ENCODE measurements at places on chromosomes 5 and 9. TPM values are rescaled to one million over a fixed set of nuclear protein-coding genes. Genes with fewer than 3 reads are reported as not detected.

SNCAIP gene
- 254 TPM for total RNA-seq

DNA sequence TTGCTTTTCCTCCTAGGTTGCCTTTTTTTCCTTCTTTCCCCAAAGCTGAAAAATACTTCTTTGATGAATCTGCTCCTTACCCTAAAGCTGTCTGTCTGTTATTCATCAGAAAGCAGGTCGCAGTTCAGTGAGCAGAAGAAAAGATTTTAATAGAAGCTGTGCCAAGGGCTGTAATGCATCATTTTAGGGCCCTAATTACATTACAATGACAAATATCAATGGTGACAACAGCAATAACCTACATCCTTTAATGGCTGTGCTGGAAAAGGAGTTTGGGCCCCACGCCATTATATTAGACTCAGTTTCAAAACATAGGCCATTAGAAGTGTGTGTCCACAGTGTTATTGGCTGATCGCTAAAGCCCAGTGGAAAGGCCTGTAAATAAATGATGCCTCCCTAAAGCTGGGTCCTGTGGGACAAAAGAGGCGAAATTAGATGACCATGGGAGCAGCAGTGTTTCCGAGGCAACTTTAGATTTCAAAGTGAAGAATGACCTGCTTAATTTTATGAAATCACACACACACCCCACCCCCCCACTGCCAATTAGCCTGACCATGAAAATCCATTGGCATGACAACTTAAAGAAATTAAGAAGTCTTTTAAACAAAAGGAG lies 38.4 kb downstream of the TLE4 start:
- DNase-seq = no peak
- peak overlapping the region; percentile 25 for H3K27ac ChIP-seq
- peaks cover 6% of the 10 kb centered on the region for H3K36me3 ChIP-seq
- H3K4me1 ChIP-seq = peaks cover 13% of the 10 kb centered on the region

PCA3 gene
- total RNA-seq = 0.62 TPM

DNA sequence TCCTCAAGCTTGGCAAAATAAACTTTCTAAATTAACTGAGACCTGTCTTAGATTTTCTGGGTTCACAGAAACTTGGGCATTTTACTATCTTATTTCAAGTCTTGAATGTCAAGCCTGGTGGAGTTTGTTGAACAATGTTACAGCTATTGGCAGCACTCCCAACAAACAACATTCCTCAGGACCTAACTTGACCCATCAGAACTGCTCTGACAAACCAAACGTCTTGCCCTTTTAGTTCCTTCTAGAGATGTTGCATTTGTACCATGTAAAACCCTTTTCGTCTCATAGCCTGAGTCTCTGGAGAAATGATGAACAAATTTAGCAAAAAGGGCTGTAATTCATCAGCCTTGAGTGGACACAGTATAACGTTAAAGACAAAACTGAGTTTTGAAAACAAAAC lies 51.1 kb downstream of the GNA14 start:
- no peak overlapping the region for H3K27ac ChIP-seq
- H3K4me3 ChIP-seq = no peak overlapping the region
- H3K4me1 ChIP-seq = peaks cover 46% of the 10 kb centered on the region
- DNase-seq = no peak
- peaks cover 3% of the 10 kb centered on the region for H3K36me3 ChIP-seq

DNA sequence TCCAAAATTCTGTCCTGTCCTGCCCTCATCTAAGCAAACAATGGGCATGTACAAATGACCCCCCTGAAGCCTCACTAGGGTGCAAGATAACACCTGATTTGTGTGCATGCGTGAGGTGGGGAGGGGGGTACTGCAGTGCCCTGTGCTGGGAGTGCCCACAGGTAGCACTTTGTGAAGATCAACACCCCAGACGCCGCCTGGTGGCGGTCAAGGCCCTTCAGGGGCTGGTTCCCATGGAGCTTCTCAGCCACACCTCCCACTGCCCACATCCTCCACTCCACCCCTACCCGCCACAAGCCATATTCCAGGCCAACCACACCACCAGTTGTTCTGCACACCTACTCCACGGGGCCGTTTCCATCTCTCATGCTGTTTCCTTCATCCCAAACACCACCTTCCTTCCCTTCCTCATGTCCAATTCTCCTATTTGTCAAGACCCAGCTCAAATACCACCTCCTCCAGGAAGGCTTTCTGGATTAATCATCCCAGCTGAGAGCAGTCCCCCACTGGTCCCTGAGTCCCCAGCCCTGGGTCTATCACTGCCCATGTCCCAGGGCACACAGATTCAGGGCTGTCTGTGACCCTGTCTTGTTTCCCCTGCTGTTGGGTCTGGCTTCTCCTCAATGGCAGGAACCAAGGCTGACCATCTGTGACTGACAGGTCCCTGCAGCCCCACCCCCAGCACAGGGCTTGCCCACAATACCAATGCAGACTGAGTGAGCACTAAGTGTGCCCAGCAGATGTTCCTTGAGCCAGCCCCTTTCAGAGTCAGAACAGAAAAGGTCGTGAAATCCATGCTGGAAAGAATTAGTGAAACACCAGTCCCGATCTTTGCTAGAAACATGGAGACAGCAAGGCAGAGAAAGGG lies 178.4 kb downstream of the PAX5 start:
- H3K36me3 ChIP-seq = no peaks in the 10 kb centered on the region
- no peak overlapping the region for H3K27ac ChIP-seq
- peak; percentile 50 for DNase-seq
- H3K4me1 ChIP-seq = peaks cover 28% of the 10 kb centered on the region

DNA sequence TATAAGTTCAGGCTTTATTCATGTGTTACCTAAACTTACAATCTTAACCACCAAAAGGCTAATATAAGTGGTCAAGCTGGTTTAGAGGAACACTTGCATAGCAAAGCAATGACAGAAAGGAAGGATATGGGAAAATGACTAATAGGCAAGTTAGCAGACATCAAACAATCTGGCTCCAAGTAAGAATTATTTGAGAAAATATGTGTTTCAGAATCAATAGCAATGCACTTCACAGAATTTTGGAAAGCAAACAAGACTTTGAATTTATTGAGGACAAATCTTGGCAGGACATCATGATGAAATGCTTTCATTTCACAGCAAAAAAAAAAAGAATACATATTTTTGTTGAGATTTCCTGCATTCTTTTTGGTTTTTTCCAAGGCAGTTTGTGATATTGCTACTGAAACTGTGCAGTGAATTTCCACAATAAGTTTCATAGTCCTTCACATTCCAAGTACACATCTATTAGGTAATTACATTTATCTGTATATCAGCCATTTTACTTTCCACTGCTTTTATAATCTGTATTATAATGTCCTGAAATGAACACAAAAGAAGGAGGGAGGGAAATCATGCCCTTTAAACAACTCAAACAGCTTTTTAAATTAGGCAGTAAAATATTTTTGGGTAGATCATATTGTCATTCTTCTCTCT lies 417.9 kb downstream of the NR2F1-AS1 start:
- H3K36me3 ChIP-seq = no peaks in the 10 kb centered on the region
- DNase-seq = no peak
- H3K27ac ChIP-seq = no peak overlapping the region
- H3K27me3 ChIP-seq = peaks cover 2% of the 10 kb centered on the region
- H3K4me3 ChIP-seq = no peak overlapping the region

GRCh38 chr5:107478068-107478641 lies 192.6 kb downstream of the EFNA5 start:
- peaks cover 9% of the 10 kb centered on the region for H3K4me1 ChIP-seq
- no peak overlapping the region for H3K4me3 ChIP-seq
- no peaks in the 10 kb centered on the region for H3K36me3 ChIP-seq
- no peak for DNase-seq

PCSK1 gene
- total RNA-seq = 0.41 TPM

- DNase-seq = peak; percentile 35
- peak overlapping the region; percentile 98 for H3K27ac ChIP-seq
- H3K36me3 ChIP-seq = peaks cover 3% of the 10 kb centered on the region
- peaks cover 20% of the 10 kb centered on the region for H3K4me1 ChIP-seq
- H3K27me3 ChIP-seq = peaks cover 11% of the 10 kb centered on the region
Observed at GRCh38 chr5:134371834-134372340, 518 bp downstream of the UBE2B start.

- peak; percentile 9 for DNase-seq
- H3K36me3 ChIP-seq = no peaks in the 10 kb centered on the region
- H3K4me1 ChIP-seq = peaks cover 3% of the 10 kb centered on the region
- no peaks in the 10 kb centered on the region for H3K27me3 ChIP-seq
- no peak overlapping the region for H3K4me3 ChIP-seq
Observed at GRCh38 chr5:86968301-86968753, 299.4 kb upstream of the RASA1 start.

SPINK4 gene
- total RNA-seq = not detected

DNA sequence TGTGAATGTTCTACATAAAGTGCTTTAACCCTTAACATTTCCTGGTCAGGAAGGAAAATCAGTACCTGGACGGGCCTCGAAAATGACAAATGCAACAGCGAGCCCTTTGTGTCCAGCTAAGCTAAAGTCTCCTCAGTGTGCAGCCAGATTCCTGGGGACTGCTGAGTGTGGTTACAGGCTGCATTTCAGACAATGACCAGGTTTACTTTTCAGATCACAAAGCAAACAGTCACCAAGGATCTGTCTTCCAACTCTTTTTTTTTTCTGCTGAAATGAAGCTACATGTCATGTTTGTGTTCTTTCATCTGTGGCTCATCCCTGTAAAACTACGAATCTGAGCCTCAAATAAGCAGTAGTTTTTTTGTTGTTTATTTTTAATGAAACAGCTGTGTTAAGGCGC lies 20.8 kb downstream of the SLC46A2 start:
- H3K4me3 ChIP-seq = peak overlapping the region; percentile 11
- peaks cover 11% of the 10 kb centered on the region for H3K4me1 ChIP-seq

DNA sequence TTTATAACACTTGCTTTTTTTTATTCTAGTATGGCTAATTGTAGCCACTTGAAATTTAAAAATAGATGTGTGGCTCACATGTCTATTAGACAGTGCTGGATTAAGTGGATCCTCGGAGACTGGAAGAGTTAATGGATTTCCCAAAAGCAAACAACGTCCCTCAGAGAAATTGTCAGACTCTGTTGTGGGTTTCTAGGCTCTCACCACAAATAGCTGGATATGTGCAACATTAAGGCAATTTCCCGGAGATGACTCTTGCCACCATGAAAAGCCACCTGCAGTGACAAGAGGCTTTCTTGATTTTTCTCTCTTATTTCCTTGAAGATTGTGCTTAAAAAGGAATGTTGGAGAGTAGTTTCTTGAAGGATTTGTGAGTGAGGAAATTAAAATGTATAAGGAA lies 43.2 kb downstream of the TMEM167A start:
- H3K4me3 ChIP-seq = no peak overlapping the region
- H3K36me3 ChIP-seq = no peaks in the 10 kb centered on the region
- DNase-seq = no peak
- no peak overlapping the region for H3K27ac ChIP-seq

GRCh38 chr5:76703707-76704106 lies 12.2 kb upstream of the F2R start:
- no peak overlapping the region for H3K4me3 ChIP-seq
- H3K27ac ChIP-seq = no peak overlapping the region
- DNase-seq = no peak
- H3K36me3 ChIP-seq = peaks cover 12% of the 10 kb centered on the region
- peaks cover 26% of the 10 kb centered on the region for H3K4me1 ChIP-seq

- peaks cover 8% of the 10 kb centered on the region for H3K4me1 ChIP-seq
- H3K27me3 ChIP-seq = peaks cover 3% of the 10 kb centered on the region
- no peak overlapping the region for H3K4me3 ChIP-seq
- H3K36me3 ChIP-seq = peaks cover 28% of the 10 kb centered on the region
Observed at GRCh38 chr5:65813174-65813573, 91.2 kb downstream of the NLN start.

DNA sequence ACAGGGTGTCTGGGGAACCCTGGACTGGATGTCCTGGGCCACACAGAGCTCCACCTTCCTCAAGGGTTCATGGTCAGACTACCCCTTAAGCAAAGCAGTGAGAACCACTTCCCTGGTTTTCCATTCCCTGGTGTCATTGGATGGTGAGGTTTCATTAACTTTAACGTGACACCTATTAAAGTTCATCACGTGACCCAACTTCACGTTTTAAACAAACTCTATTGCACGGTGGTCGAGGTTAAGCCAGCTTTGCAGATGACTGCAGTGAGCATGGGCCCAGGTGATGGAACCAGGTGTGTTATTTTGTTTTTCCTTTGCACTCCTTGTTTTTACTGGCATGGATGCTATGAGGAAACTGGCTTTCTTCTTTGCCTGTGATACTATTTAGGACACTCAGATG lies 385.7 kb upstream of the IRX1 start:
- H3K36me3 ChIP-seq = peaks cover 7% of the 10 kb centered on the region
- peaks cover 7% of the 10 kb centered on the region for H3K27me3 ChIP-seq
- DNase-seq = no peak

GRCh38 chr5:111813537-111813936 lies 56.5 kb upstream of the NREP start:
- no peaks in the 10 kb centered on the region for H3K36me3 ChIP-seq
- H3K27me3 ChIP-seq = no peaks in the 10 kb centered on the region
- H3K4me3 ChIP-seq = no peak overlapping the region
- DNase-seq = no peak
- no peak overlapping the region for H3K27ac ChIP-seq

- H3K27ac ChIP-seq = no peak overlapping the region
- no peak overlapping the region for H3K4me3 ChIP-seq
- DNase-seq = no peak
- no peaks in the 10 kb centered on the region for H3K4me1 ChIP-seq
- H3K36me3 ChIP-seq = peaks cover 4% of the 10 kb centered on the region
Observed at GRCh38 chr5:178280631-178281030, 48.0 kb upstream of the PHYKPL start.

GRCh38 chr5:41416336-41416735 lies 94.1 kb downstream of the PLCXD3 start:
- no peak overlapping the region for H3K27ac ChIP-seq
- DNase-seq = no peak
- no peaks in the 10 kb centered on the region for H3K36me3 ChIP-seq
- H3K4me1 ChIP-seq = no peaks in the 10 kb centered on the region
- H3K27me3 ChIP-seq = no peaks in the 10 kb centered on the region
